Large intestine (tissue), 12 donors: ENCODE measurements at places on chromosomes 6 and 20.

GRCh38 chr20:35297740-35298139, 5.5 kb upstream of the FAM83C start:
- DNase-seq = no peak
- no peak overlapping the region for H3K27ac ChIP-seq
- H3K27me3 ChIP-seq = no peaks in the 10 kb centered on the region
- H3K36me3 ChIP-seq = no peaks in the 10 kb centered on the region
- peaks cover 3% of the 10 kb centered on the region for H3K4me1 ChIP-seq
- H3K4me3 ChIP-seq = no peak overlapping the region

DNA sequence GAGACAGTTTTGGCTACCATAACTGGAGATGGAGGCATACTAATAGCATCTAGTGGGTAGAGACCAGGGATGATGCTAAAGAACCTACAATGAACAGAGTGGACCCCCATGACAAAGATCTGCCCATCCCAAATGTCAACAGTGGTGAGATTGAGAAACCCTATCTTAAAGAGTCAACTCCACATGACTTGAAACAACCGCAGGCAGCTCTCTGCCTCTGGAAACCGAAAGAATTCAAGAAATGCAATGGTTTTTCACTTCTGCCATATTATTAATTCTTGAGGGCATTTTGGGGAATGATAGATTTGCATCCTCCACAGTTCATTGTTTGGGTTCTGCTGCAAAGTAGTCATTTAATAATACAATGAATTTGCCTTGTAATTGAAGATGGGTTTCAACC, 463.4 kb downstream of the MAFB start:
- H3K4me1 ChIP-seq = no peaks in the 10 kb centered on the region
- no peak overlapping the region for H3K4me3 ChIP-seq
- no peaks in the 10 kb centered on the region for H3K36me3 ChIP-seq
- no peak overlapping the region for H3K27ac ChIP-seq
- no peaks in the 10 kb centered on the region for H3K27me3 ChIP-seq

GRCh38 chr6:2914318-2914660, 11.2 kb upstream of the SERPINB9 start:
- no peaks in the 10 kb centered on the region for H3K27me3 ChIP-seq
- peak; percentile 41 for DNase-seq
- peaks cover 13% of the 10 kb centered on the region for H3K4me1 ChIP-seq
- H3K27ac ChIP-seq = no peak overlapping the region

- no peak for DNase-seq
- no peak overlapping the region for H3K27ac ChIP-seq
- H3K27me3 ChIP-seq = no peaks in the 10 kb centered on the region
- H3K4me1 ChIP-seq = no peaks in the 10 kb centered on the region
- H3K4me3 ChIP-seq = no peak overlapping the region
Observed at GRCh38 chr20:43721429-43722152, 5.2 kb downstream of the GTSF1L start.

GRCh38 chr20:61569825-61570224, 317.8 kb downstream of the CDH4 start:
- H3K27me3 ChIP-seq = no peaks in the 10 kb centered on the region
- H3K4me3 ChIP-seq = no peak overlapping the region
- H3K27ac ChIP-seq = no peak overlapping the region
- H3K36me3 ChIP-seq = no peaks in the 10 kb centered on the region

GRCh38 chr6:16950825-16951495, 150.9 kb upstream of the STMND1 start:
- no peaks in the 10 kb centered on the region for H3K4me1 ChIP-seq
- H3K4me3 ChIP-seq = no peak overlapping the region
- H3K36me3 ChIP-seq = no peaks in the 10 kb centered on the region
- no peak overlapping the region for H3K27ac ChIP-seq

DNA sequence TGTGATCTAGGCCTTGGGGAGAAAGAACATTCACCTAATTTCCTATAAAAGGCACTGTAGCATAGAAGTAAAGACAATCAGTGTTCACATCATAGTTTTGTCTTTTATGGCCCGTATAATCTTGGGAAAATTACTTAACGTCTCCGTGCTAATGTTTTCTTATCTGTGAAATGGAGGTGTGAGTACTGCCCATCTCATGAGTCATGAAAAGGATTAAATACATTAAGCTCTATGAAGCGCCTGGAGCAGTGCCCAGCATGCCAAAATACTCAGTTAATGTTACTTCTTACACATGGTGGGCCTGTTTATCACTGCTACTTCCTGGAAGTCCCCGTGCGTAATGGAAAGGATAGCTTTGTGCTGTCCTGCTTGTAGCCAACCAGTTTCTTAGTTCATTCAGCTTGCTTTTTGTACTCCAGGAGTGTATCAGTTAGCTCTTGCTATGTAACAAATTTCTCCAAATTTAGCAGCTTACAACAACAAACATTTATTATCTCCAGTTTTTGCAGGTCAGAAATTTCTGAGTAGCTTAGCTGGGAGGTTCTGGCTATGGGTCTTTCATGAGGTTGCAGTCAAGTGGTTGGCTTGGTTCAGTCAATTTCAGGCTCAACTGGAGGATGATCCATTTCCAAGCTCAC, 103.6 kb upstream of the BMP2 start:
- peaks cover 15% of the 10 kb centered on the region for H3K4me1 ChIP-seq
- no peak for DNase-seq
- H3K36me3 ChIP-seq = no peaks in the 10 kb centered on the region
- H3K4me3 ChIP-seq = no peak overlapping the region

GRCh38 chr6:142885182-142885867, 59.7 kb downstream of the HIVEP2 start:
- H3K36me3 ChIP-seq = no peaks in the 10 kb centered on the region
- peak overlapping the region; percentile 22 for H3K4me3 ChIP-seq
- H3K4me1 ChIP-seq = peaks cover 17% of the 10 kb centered on the region
- H3K27ac ChIP-seq = peak overlapping the region; percentile 39
- peak; percentile 77 for DNase-seq

GRCh38 chr6:48183178-48183577, 72.2 kb upstream of the PTCHD4 start:
- no peak overlapping the region for H3K27ac ChIP-seq
- H3K36me3 ChIP-seq = no peaks in the 10 kb centered on the region
- no peak overlapping the region for H3K4me3 ChIP-seq
- H3K27me3 ChIP-seq = no peaks in the 10 kb centered on the region

DNA sequence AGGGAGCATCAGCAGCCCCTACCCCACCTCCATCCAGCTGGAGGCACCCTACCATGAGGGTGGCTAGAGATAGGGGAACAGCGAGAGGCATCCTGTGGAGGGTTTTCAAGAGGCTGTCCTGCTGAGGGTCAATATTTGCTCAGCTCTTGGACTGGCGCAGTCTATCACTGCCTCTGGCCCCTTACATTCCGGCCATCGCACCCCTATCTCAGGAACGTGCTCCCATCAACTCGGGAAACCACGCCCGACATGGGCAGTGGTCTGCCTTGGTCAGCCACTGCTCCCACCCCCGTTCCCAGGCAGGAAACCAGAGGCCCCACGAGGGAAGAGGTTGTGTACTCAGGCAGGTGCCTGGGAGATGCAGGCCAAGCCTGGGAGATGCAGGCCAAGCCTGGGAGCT, 57.9 kb downstream of the VEGFA start:
- peaks cover 63% of the 10 kb centered on the region for H3K4me1 ChIP-seq
- no peak overlapping the region for H3K27ac ChIP-seq
- no peaks in the 10 kb centered on the region for H3K36me3 ChIP-seq
- no peaks in the 10 kb centered on the region for H3K27me3 ChIP-seq
- no peak overlapping the region for H3K4me3 ChIP-seq
- DNase-seq = no peak

DNA sequence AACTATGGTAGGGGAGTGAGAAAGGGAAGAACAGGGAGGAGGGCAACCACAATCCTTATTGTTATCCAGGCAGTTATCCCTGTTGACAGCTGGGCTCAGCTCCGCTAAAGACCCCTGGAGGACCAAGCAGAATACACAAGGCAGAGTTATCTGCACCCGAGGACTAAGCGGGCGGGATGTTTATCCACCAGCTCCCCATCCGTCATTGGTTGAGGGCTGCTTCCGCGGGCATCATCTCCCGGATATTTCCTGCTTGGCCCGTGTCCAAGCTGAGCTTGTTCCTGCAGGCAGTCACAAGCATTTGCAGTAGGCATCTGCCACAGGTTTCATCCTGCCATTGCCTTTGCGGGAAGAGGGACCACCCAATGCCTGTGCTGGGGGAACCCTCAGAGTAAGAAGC, 102.1 kb downstream of the DLGAP4 start:
- H3K4me1 ChIP-seq = no peaks in the 10 kb centered on the region
- H3K27me3 ChIP-seq = no peaks in the 10 kb centered on the region
- peak; percentile 26 for DNase-seq
- H3K27ac ChIP-seq = no peak overlapping the region

DNA sequence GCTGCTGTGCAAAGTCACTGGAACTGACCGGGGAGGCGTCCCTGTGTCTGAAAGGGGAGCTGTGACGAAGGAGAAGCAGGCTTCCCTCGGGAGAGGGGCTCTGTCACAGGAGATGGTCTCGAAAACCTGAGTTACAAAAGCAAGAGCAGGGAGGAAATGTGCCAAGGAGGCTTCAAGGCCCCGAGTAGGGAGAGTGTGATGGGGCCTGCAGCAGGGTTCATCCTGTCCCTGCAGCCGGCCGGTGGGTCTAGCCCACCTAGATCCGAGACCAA, 16.7 kb downstream of the DYNLT1 start:
- H3K27ac ChIP-seq = no peak overlapping the region
- no peak for DNase-seq
- H3K36me3 ChIP-seq = peaks cover 70% of the 10 kb centered on the region
- peaks cover 20% of the 10 kb centered on the region for H3K4me1 ChIP-seq
- H3K4me3 ChIP-seq = no peak overlapping the region
